ENCODE measurements at places on chromosomes 11 and 22.

DNA sequence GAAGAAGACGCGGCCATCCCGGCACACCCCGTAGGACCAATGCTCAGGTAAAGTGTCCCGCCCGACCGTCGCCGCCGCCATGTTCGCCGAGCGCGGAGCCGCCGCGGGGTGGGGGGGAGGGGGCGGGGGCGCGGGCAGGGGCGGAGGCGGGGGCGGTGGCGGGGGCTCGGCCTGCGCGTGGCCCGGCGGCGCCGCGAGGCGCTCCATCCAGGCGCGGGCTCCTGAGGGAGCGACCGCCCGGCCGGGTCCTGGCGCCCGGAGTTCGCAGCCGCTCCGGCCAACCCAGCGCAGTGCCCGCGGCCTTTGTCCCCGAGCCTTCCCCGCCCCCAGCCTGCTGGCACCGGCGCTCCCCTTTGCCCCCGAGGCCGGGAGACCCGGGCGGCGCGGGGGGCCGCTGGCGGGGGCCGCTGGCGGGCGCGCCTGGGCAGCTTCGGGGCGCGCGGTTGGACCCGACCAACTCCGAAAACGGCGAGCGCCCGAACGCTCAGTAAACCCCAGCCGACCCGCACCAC lies at the start of gene PLEKHA7:
Gene PLEKHA7 (minus strand): TSS at position 94 of the 512 bp plus-strand sequence. CDS start 13 bp downstream, at position 81.
- peak; percentile 71 for DNase-seq

GRCh38 chr22:17434856-17435255 lies 65.6 kb downstream of the CECR2 start:
- DNase-seq, result no peak

- DNase-seq, result no peak
Observed at GRCh38 chr11:26043665-26044064, 288.3 kb upstream of the ANO3 start.

DNA sequence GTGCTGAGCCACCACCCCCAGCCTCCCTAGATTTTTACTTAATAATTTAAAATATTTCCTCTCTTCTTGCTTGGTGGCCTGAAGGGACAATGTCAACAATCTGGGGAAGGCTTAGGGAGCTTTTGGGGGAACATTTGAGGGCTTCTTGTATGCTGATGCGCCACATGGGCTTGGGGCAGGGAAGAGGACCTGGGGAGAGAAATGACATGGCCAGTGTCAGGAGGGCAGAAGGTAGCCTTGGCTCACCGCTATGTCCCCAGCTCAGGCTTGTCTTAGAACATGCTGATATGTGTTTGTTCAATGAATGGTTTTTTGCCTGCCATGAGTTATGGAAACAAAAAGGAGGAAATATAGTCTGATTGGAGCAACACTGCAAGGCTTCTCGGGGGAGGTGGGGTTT lies 51.6 kb downstream of the ST14 start:
- DNase-seq, result no peak

DNA sequence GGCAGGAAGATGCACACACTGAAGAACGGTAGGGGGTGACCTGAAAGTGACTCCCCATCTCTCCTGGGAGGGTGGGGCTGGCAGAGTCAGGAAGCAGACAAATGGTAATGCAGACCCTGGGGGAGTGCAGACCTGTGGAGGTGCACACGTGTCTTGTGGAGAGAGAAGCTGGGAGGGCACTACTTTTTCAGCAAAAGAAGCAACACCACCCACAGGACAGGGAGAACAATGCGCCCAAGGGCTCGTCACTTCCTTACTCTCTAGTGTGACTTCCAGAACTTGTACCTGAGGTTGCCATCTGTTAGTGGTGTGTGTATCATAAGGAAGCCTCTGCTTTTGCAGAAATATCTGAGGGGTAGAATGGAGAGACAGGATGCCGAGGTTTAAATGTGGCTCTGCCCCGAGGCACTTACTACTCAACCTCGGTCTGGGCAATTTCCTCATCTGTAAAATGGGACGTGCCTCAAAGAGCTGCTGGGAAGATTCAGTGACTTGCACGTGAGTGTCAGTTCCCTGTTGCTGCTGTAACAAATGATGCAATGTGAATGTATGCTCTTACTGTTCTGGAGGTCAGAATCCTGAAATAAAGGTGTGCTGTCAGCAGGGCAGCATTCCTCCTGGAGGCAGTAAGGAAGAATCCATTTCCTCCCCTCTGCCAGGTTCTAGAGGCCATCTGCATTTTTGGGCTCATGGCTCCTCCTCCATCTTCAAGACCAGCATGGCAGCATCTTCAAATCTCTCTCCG lies 323.4 kb downstream of the SHANK2 start:
- no peak for DNase-seq

DNA sequence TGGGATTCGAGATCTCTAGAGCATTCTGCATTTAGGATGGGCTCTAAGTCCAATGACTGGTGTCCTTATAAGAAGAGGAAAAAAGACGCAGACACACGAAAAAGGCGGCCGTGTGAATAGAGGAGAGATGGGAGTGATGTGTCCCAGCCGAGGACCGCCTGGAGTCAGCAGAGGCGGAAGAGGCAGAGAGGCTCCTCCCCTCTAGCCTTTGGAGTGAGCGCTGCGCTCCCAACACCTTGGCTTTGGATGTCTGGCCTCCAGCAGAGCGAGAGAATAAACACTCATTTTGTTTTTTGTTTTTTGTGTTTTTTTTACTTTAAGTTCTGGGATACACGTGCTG lies 83.0 kb upstream of the RTL6 start:
- DNase-seq, result peak; percentile 16

DNA sequence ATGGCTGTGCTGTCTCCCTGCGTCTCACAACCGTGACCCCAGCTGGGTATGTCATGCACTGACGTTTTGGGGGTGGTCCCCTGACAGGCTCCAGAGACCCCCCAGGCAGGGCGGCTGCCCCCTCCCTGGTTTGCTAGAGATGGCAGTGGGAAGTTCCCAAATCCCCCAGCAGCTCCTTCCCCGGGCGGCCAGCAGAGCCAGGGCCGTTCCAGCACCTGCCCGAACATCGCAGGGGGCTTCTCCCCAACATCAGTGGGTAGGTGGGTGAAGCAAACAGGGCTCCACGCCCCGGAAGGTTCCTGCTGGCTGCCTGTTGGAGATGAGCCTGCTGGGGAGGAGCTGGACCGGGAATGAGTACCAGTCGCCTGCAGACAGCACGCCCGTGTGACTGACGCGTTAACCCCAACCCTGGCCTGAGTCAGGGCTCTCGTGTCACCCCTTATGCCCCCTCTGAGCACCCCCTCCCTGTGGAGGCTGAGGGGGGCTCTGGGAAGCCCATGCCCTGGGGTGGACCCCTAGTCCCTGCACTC lies 45.6 kb downstream of the GRAMD4 start:
- no peak for DNase-seq

- no peak for DNase-seq
Observed at GRCh38 chr11:60485987-60486386, 6.6 kb upstream of the MS4A12 start.

DNA sequence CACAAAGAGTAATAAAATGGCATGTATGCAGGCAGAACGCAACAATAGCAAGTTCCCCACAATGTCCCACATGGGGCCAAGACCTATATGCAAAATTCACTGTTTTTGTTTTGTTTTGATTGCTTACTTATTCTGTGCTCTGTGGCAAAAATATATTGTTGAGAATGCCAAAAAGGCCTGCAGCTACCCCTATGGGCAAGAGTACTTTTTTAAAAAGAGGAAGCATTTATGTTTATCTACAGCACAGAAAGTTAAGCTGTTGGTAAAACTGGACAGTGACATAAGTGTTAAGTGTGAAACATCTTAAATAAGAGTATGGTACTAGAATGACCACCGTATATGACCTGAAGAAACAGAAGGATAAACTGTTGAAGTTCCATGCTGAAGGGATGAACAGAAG lies 301.9 kb upstream of the ZC3H12C start:
- no peak for DNase-seq

- DNase-seq, result no peak
Observed at GRCh38 chr11:63502252-63502820, 3.5 kb upstream of the LGALS12 start.

- peak; percentile 84 for DNase-seq
Observed at GRCh38 chr11:76236092-76236999, 30.0 kb upstream of the WNT11 start.

GRCh38 chr11:46718155-46719019 lies 626 bp upstream of the F2 start:
- DNase-seq, result no peak

- no peak for DNase-seq
Observed at GRCh38 chr22:38531251-38531938, 25.3 kb upstream of the DDX17 start.

- peak; percentile 84 for DNase-seq
Observed at GRCh38 chr11:10858439-10859325, 829 bp upstream of the ZBED5 start.

DNA sequence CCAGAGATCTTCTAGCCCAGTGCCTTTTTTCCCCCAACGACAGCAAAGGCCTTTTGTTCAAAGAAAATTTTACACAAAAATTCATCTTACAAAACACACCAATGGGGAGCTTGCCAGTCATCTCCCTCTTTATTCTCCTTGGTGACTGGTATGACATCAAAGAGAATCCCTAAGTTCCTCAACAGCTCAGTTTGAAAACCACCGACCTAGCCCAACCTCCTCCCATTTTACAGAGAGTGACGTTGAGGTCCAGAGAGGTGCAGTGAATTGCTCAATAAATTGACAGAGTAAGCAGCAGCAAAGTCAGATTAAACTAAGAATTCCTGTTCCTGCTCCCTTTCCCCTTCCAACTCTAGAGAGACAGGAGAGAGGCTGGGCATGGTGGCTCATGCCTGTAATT lies 7.8 kb downstream of the SLC43A3 start:
- no peak for DNase-seq

All from upper lobe of right lung (tissue), 1 donor.